CD4-positive, alpha-beta T cell treated with Interleukin-6 for 4 hours (primary cell): ENCODE measurements at places on chromosomes 4 and X.

- no peak for DNase-seq
Observed at GRCh38 chr4:42995343-42995944, 102.9 kb downstream of the GRXCR1 start.

DNA sequence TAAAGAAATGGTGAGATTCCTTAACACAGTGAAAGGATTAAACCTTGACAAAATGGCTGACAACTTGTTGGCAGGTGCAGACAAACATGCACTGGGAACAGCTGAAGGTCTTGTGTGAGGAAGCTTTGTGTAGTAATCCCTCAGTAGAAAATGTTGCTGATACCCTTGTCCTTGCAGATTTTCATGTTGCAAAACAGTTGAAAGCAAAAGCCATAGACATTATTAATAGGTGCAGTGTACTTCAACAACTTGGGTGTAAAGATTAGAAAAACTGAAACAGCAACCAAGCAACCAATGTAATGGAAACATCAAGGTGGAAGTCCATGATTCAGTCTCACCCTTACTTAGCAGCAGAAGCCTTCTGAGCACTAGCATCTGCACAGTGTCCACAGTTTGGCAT, 29.8 kb downstream of the UGT2B7 start:
- no peak for DNase-seq

- DNase-seq = no peak
Observed at GRCh38 chrX:40035726-40036125, 62.0 kb downstream of the BCOR start.

- no peak for DNase-seq
Observed at GRCh38 chr4:43757147-43757546, 691.5 kb downstream of the KCTD8 start.

DNA sequence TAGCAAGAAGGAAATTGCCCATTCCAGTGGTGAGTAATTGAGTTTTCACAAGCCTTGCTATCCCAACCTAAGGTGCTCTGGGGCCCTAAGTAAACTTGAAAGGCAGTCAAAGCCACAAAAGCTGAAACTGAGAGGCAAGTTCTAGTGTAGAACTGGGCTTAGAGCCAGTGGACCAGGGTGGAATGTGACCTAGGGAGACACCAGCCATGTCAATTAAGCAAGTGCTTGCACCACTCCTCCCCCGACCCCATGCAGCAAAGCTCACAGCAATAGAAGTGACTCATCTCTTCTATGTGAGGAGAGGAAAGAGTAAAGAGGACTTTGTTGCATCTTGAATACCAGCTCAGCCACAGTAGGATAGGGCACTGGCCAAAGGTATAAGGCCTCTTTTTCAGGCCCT, 486.1 kb upstream of the POU3F4 start:
- DNase-seq = no peak

DNA sequence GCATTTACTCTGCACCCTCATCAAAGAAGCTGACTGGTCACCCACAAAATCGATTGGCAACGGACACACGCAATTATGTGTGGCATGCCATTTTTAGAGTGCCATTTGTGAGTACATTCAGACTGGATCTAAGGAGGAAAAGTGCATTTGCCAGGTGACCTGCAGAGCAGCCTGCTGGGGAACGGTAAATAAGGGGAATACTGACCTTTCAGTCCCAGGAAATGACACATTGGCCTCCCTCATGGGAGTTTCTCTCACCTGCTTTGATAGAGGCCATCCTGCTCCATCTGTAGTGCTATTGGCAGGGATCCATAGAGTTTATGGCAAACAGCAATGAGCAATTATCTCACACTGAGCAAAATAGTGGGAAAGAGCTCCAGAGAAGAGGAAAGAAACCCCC, 127.8 kb downstream of the DDX53 start:
- DNase-seq = no peak

DNA sequence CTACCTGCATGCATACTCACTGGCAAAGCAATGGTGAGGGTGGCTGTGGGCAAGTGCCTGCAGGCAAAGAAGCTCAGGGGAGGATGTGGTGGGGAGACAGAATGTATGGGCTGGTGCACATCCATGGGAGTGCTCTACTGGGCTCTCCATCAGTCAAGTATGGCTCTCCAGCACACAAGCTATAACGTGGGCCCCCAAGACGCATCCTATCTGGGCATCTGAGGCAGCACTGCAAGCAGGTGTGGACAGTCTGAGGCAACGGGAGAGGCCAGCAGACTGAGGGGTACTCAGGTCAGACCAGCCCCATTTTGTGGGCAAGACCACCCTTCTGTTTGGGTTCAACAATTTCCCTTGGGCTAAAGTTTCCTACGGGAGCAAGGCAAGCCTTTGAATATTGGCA, 1227.8 kb downstream of the FAM133A start:
- no peak for DNase-seq

DNA sequence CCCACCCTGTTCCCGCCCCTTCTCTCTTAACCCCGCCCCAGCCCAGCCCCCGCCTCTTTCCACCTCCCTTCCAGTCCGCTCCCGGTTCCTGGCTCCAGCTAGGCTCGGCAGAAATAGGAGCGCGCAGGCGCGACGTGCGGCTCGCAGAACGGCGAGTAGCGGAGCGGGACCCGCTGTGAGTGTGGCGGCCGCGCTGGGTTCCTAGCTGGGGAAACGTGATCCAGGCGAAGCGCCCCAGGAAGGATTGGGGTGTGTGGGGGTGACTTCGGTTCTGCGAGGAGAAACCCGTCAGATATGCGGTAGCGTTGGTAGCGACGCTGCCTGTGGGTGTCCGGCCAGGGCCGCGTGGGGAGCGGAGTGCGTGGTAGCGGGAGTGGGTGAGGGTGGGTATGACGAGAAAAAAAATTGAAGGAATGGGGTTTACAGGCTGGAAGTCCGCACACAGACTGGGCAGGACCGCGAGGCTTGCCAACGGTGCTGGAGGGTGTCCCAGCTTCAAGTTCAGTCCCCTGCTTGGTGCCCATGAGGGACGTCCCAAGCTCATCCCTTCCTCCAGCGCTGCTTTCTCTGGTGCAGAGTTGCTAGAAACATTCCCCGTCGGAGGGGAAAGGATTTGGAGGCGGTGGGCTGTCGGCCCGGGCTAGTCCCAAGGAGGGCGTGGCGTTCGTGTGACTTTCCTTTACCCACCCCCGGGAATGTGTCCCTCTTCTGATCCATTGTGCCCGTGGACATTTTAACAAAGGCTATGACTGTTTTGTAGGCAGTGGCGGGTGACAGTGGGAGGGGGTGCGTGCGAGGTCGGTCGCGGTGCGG, at the start of gene PRRG1:
TSS of gene PRRG1 (plus strand) at position 144 of the 813 bp plus-strand sequence. CDS start 56,886 bp downstream, outside the sequence.
- no peak for DNase-seq

- no peak for DNase-seq
Observed at GRCh38 chrX:19627081-19627480, 111.8 kb upstream of the MAP3K15 start.
